GM06990 (cell line): ENCODE measurements at places on chromosomes 6 and 20.

DNA sequence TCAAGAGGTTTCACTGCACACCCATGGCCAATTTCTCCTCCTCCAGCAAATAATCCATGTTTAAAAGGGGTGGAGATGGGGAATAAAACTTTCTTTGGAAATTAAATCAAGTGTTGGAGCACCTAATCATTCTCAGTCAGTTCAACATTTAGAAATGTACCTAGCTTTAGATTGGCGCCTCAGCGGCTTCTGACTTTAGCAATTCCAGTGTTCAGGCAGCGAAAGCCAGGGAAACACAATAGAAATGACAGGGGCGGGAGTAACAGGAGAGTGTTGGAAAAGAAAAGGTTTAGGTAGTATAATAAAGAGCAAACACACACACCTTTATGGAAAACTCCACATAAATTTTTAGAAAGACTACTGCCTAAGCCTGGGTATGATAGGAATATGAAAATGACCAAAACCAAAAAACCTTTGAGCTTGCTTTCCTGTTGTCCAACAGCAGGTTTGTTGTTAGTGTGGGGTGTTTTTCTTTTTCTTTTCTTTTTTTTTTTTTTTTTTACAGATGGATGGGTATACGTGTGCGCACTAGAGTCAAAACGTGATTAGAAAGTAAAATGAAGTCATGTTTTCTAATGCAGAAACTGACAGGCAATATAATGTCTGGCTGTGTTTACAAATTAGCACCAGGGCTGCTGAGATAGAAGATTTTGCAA, 7.7 kb downstream of the TFAP2A start:
- DNase-seq = no peak

DNA sequence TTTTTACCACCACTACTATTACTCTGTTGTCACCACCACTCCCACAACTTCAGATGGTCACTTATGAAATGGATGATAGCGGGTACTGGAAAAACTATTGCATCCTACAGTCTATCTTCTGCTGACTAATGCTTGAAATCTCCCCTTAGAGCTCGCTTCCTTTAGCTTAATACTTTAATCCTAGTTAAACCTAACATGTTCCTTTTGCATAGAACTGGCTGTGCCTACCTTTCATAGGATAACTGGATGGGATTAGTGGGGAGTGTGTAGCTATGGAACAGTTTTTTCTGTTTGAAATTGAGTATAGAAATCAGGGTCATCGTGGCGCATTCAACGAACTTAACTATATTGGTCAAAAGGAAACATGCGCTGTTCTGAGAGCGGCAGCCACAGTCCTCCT, 294.7 kb downstream of the FARS2 start:
- no peak for DNase-seq

- peak; percentile 38 for DNase-seq
Observed at GRCh38 chr6:89794324-89794723, 25.3 kb downstream of the MDN1 start.

DNA sequence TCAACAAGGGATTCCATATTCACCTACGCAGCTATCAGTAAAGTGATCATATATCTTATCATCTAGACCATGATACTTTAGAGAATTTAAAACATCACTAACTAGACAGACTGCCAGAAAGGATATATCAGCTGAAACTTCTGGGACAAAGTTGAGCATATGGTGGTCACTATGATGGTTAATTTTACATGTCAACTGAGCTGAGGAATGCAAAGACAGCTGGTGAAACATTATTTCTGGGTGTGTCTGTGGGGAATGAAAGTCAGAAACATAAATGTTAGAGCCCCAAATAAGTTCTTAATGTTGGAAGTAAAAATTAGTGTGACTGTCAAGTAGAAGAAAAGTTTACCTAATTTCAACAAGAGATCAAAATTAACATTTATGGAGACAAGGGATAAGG, 440.0 kb upstream of the IRAK1BP1 start:
- no peak for DNase-seq

DNA sequence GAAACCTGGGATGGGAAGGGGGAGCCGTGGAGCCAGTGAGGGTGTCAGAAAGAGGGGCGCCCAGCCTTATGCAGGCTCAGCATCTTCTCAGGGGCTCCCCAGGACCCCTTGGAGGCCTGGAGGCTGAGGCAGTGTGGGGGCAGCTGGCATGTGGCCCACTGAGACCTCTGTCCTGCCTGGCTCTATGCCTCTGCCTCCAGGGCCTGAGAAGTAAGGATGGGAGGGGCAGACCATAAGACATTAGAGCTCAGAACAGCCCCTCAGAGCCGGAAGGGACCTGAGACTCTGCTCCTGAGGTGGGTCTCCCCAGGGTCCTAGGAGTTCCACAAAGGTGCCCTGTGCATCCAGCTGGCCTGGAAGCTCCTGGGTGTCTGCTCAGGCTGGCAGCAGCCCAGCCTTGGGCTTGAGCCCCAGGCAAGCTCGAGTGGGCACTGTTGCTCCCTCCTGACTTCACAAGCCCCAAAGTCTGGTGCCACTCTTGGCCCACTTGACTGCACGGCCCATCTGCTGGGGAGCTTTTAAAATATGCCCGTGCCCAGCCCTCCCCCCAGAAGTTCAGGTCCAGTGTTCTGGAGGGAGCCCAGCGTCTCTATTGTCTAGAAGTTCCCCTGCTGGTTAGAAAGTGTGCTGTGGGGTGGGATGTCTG, 126.8 kb downstream of the GRM4 start:
- DNase-seq = no peak

DNA sequence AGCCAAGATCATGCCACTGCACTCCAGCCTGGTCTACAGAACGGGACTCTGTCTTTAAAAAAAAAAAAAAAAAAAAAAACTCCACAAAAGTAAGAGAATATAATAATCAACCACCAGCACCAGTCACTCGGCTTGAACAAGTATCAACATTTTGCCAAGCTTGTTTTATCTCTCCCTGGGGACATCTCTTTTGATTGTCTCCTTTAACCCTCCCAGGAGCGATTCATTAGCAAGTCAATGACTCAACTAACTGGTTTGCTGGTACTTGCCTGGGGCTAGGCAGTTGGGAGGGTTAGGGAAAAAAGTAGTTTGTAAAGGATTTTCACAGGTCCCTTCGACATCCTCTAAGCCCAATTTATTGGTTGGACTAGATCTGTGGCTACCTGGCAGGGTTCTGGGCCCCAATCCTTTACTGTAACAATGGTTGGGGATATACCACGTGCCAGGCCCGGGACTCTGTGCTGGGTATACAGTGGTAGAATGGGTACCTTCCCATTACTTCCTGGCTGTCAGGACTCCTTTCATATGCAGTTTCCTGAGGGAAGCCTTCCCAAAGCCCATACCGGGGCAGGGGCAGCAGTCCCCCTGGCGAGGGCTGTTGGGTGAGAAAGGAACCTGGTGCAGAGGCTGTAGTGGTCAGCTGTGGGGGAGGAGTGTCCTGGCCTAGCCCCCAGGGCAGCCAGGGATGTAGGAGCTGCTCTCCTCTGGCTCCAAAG, 12.2 kb downstream of the TGIF2 start:
- no peak for DNase-seq

- DNase-seq = peak; percentile 55
Observed at GRCh38 chr6:35718911-35719381, 17.9 kb upstream of the ARMC12 start.
